Thyroid gland (tissue), 4 donors: ENCODE measurements at places on chromosomes 2 and 18. TPM values are rescaled to one million over a fixed set of nuclear protein-coding genes. Genes with fewer than 3 reads are reported as not detected.

DNA sequence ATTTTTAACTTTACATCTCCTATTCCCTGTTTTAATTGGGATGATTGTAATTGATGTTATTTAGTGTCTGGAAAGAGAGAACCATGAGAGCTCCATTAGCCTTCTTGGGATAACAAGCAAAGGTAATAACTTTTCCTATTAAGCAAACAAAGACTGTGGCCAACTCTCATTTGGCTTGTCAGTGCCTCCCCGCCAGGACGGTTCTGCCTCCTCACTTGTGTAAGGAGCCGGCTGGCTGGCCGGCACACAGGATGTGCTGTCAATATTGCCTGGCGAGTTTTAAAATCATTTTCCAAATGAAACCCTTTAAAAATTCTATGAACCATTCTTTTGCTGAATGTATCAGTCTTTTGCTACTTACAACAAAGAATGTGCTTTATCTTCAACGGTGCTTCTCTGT is 898.3 kb downstream of the CPS1 start:
- no peak overlapping the region for H3K4me3 ChIP-seq
- no peaks in the 10 kb centered on the region for H3K27me3 ChIP-seq
- peak; percentile 25 for DNase-seq
- peaks cover 4% of the 10 kb centered on the region for H3K4me1 ChIP-seq
- no peak overlapping the region for H3K27ac ChIP-seq
- no peaks in the 10 kb centered on the region for H3K36me3 ChIP-seq

Gene PLA2R1
- 86.0 TPM for total RNA-seq

Gene TUBA4B
- not detected for total RNA-seq

- H3K36me3 ChIP-seq = peaks cover 12% of the 10 kb centered on the region
- no peaks in the 10 kb centered on the region for H3K27me3 ChIP-seq
- peak overlapping the region; percentile 52 for H3K27ac ChIP-seq
- no peak overlapping the region for H3K4me3 ChIP-seq
- peaks cover 8% of the 10 kb centered on the region for H3K4me1 ChIP-seq
Measured at GRCh38 chr18:58937071-58937886, 72.6 kb downstream of the ZNF532 start.

Gene USP34
- total RNA-seq = 171 TPM

- no peaks in the 10 kb centered on the region for H3K27me3 ChIP-seq
- no peak overlapping the region for H3K4me3 ChIP-seq
- no peak for DNase-seq
Measured at GRCh38 chr18:80154293-80154692, 45.2 kb downstream of the ADNP2 start.

Gene NYAP2
- not detected for total RNA-seq

Gene RPE
- total RNA-seq = 101 TPM

Gene RESP18
- total RNA-seq = not detected

- H3K36me3 ChIP-seq = peaks cover 4% of the 10 kb centered on the region
- H3K4me1 ChIP-seq = peaks cover 10% of the 10 kb centered on the region
- H3K27me3 ChIP-seq = no peaks in the 10 kb centered on the region
- H3K4me3 ChIP-seq = no peak overlapping the region
- no peak overlapping the region for H3K27ac ChIP-seq
Measured at GRCh38 chr18:57664568-57665165, 43.0 kb upstream of the NARS1 start.

Gene FBXO15
- total RNA-seq = 0.73 TPM

DNA sequence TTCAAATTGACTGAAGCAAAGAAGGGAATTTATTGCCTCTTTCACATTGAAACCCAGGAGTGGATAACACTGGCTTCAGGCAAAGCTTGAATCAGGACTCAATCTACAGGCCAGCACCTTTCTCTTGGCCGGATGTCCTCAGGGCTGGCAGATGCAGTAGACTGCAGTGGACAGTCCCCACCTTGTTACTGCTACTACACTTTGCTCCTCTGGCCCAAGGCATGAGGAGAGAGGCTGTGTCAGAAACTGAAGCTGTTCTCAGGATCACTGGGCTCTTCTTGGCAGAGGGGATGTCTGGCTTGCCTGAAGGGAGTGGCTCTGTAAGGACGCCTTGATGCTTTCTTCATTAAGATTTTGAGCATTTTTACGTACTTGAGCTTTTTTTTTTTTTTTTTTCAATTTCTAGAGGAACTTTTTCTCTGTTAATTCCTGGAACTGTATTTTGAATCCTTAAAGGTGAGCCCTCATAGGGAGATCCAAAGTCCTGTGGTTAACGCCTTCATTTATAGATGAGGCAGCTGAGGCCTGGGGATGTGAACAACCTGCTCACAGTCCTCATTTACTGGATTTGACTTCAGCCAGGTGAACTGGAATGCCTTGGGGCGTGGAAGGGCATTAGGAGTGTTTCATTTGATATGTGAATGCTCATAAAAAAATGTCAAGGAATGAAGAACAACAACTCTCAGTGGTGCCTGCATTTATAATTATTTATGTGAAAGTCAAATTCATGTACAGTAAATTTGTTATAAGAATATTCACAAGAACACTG is 36.6 kb downstream of the CASP10 start:
- no peak overlapping the region for H3K27ac ChIP-seq
- no peak for DNase-seq
- H3K27me3 ChIP-seq = no peaks in the 10 kb centered on the region
- no peak overlapping the region for H3K4me3 ChIP-seq

GRCh38 chr2:190679391-190679790 is 30.5 kb downstream of the NAB1 start:
- DNase-seq = no peak
- no peaks in the 10 kb centered on the region for H3K27me3 ChIP-seq
- no peaks in the 10 kb centered on the region for H3K4me1 ChIP-seq
- H3K4me3 ChIP-seq = no peak overlapping the region
- H3K27ac ChIP-seq = no peak overlapping the region
- H3K36me3 ChIP-seq = peaks cover under 1% of the 10 kb centered on the region

DNA sequence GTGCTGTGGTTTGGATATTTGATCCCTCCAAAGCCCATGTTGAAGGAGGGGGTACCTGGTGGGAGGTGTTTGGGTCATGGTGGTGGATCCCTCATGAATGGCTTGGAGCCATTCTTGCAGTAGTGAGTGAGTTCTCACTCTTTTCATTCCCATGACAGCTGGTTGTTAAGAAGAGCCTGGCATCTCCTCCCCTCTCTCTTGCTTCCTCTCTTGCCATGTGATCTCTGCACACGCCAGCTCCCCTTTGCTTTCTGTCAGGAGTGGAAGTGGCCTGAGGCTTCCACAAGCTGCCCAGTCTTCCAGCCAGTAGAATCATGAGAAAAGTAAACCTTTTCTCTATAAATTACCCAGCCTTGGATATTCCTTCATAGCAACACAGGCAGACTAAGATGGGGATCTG is 8.6 kb downstream of the ADD2 start:
- no peaks in the 10 kb centered on the region for H3K27me3 ChIP-seq
- H3K4me3 ChIP-seq = no peak overlapping the region
- H3K36me3 ChIP-seq = no peaks in the 10 kb centered on the region
- H3K4me1 ChIP-seq = no peaks in the 10 kb centered on the region

DNA sequence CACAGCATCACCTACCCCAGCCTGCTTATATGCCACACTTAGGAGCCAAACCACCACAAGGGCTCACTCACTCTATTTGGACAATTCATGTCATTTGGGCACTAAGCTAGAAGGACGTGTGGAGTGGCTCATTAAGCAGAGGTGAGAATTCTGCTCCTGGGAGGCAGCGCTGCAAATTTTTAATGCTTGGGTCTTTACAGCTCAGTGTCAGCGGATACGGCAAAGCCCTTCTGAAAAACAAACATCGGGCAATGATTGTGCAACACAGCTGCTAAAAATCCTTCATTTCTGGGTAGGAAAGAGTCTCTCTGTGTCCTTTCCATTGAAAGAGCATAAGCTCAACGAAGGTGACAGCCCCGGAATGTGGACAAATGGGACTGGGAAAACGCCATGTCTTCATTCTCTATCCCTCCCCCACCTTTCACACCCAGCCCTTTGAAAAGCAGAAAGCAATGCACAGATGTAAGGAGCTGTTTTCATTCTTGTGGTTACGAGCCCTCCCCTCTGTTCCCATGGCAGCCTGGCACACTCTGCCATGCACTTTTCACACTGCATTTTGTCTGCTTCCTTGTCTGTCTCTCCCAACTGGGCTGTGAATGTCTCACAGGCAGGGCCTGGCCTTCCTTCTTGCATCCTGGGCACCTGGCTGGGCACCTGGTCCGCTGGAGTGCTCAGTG is 16.0 kb downstream of the TMEM177 start:
- no peaks in the 10 kb centered on the region for H3K27me3 ChIP-seq
- H3K36me3 ChIP-seq = no peaks in the 10 kb centered on the region
- H3K27ac ChIP-seq = no peak overlapping the region
- H3K4me3 ChIP-seq = no peak overlapping the region
- peak; percentile 40 for DNase-seq

Gene MC2R
- not detected for total RNA-seq

DNA sequence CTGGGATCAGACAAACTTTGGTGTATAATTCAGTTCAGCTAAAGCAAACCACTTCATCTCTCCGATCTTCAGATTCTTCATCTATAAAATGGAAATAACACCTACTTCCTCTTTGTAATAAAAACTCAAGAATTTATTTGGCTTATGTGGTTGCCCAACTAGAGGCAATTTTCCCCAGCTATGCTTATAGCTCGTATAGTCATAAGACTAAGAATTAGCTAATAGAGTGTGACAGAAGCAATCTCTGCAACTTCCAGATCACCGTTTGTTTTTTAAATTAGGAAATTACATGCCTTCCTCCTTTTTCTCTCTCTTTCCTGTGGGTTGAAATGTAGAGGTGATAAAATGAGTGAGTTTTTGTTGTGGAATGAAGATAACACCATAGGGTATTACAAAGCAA is 35.3 kb upstream of the KCNF1 start:
- H3K36me3 ChIP-seq = no peaks in the 10 kb centered on the region
- no peaks in the 10 kb centered on the region for H3K4me1 ChIP-seq
- no peaks in the 10 kb centered on the region for H3K27me3 ChIP-seq
- no peak for DNase-seq

Gene SPC25
- not detected for total RNA-seq

- no peak for DNase-seq
- H3K36me3 ChIP-seq = no peaks in the 10 kb centered on the region
- no peak overlapping the region for H3K4me3 ChIP-seq
- H3K4me1 ChIP-seq = peaks cover 4% of the 10 kb centered on the region
- H3K27me3 ChIP-seq = no peaks in the 10 kb centered on the region
- H3K27ac ChIP-seq = no peak overlapping the region
Measured at GRCh38 chr18:35371412-35372195, 5.5 kb downstream of the ZNF396 start.

- DNase-seq = no peak
- no peaks in the 10 kb centered on the region for H3K4me1 ChIP-seq
- H3K4me3 ChIP-seq = no peak overlapping the region
Measured at GRCh38 chr2:202015471-202015870, 18.2 kb upstream of the FZD7 start.

GRCh38 chr2:224970311-224970710 is 72.0 kb downstream of the DOCK10 start:
- H3K36me3 ChIP-seq = no peaks in the 10 kb centered on the region
- H3K4me1 ChIP-seq = no peaks in the 10 kb centered on the region
- H3K27me3 ChIP-seq = no peaks in the 10 kb centered on the region
- H3K27ac ChIP-seq = no peak overlapping the region
- H3K4me3 ChIP-seq = no peak overlapping the region

Gene NT5C1B
- not detected for total RNA-seq

DNA sequence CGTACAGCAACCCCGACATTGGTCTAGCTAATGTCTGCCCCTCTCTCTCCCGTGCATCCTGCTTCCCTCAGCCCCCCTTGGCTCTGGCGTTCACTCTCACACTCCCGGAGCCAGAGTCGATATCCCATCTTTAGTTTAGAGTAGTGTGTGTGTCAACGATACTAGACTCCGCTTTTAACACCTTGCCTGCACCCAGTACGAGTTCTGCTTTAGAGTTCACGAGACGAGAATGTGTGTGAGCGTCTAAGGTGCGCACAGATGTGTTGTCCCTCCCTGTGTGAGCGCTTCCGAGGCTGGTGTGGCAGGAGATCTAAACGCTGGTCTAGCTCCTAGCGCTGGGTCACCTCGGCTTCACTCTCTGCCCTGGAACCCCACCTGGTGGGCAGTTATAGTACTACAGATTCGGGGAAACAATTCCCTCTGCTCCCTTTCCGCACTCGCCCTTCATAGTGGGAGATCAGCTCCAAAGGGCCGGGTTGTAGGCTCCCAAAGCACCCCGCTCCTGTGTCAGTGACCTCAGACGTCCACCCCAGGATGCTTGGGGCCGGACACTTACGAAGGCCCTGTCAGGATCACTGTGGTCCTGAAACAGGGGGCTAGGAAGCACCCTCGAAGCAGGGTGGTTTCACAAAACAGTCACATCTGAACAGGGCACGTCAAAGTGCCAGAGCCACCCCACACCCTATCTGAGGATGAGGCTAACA is 2.6 kb upstream of the CYP26B1 start:
- no peaks in the 10 kb centered on the region for H3K36me3 ChIP-seq
- peaks cover 30% of the 10 kb centered on the region for H3K27me3 ChIP-seq
- H3K27ac ChIP-seq = no peak overlapping the region
- no peak overlapping the region for H3K4me3 ChIP-seq
- peaks cover 40% of the 10 kb centered on the region for H3K4me1 ChIP-seq

Gene CIDEA
- 0.67 TPM for total RNA-seq

- H3K27me3 ChIP-seq = no peaks in the 10 kb centered on the region
- no peak for DNase-seq
- H3K36me3 ChIP-seq = no peaks in the 10 kb centered on the region
- H3K4me3 ChIP-seq = no peak overlapping the region
- no peak overlapping the region for H3K27ac ChIP-seq
- H3K4me1 ChIP-seq = peaks cover 6% of the 10 kb centered on the region
Measured at GRCh38 chr2:67400560-67401485, 3.7 kb downstream of the ETAA1 start.

GRCh38 chr2:189336276-189336975 is 104.8 kb upstream of the WDR75 start:
- H3K4me1 ChIP-seq = no peaks in the 10 kb centered on the region
- no peaks in the 10 kb centered on the region for H3K27me3 ChIP-seq
- no peaks in the 10 kb centered on the region for H3K36me3 ChIP-seq
- H3K4me3 ChIP-seq = no peak overlapping the region
- DNase-seq = no peak
- no peak overlapping the region for H3K27ac ChIP-seq

DNA sequence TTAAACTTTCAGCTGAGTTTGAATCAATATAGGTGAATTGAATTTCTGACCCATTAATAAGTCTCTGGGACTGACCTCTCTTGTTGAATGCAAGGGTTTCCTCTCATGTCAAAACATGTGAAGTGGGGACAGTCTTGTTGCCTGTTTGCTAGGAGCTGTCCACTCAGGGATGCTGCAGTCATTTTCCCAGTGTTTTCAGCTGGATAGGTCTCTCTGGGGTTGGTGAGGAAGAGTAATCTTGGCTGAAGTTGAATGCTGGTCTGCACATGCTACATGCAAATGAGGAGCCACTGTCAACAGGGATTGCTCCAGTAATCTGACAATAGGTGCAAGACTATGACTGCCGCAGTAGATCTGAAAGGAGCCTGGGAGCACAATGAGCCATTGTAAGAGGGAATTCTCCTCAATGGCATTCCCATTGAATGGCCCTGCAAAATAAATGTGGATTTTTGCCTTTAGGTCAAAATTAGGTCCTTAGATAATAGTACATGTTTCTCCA is 34.1 kb upstream of the IL1RL1 start:
- no peaks in the 10 kb centered on the region for H3K4me1 ChIP-seq
- no peaks in the 10 kb centered on the region for H3K36me3 ChIP-seq
- DNase-seq = no peak
- H3K27me3 ChIP-seq = no peaks in the 10 kb centered on the region
- H3K27ac ChIP-seq = no peak overlapping the region

GRCh38 chr2:76687923-76688322 is 834.3 kb downstream of the LRRTM4 start:
- H3K27ac ChIP-seq = no peak overlapping the region
- H3K27me3 ChIP-seq = no peaks in the 10 kb centered on the region
- DNase-seq = no peak
- no peak overlapping the region for H3K4me3 ChIP-seq
- no peaks in the 10 kb centered on the region for H3K36me3 ChIP-seq
